ENCODE measurements at places on chromosomes 2 and 18. TPM values are rescaled to one million over a fixed set of nuclear protein-coding genes. Genes with fewer than 3 reads are reported as not detected.

GPN1 gene
- total RNA-seq: 26.2 TPM

HOXD3 gene
- total RNA-seq: 0.14 TPM

TMEM198 gene
- 1.3 TPM for total RNA-seq

MREG gene
- 0.71 TPM for total RNA-seq

ERICH2 gene
- total RNA-seq: 1.2 TPM

TXNDC9 gene
- 45.1 TPM for total RNA-seq

GREB1 gene
- 1.3 TPM for total RNA-seq

CERS6 gene
- 4.1 TPM for total RNA-seq

POTEC gene
- total RNA-seq: under 0.01 TPM

EMX1 gene
- total RNA-seq: not detected

IL1RL1 gene
- total RNA-seq: 0.14 TPM

HADHB gene
- total RNA-seq: 108 TPM

RNMT gene
- total RNA-seq: 16.6 TPM

HOXD13 gene
- 0.09 TPM for total RNA-seq

PDCD1 gene
- not detected for total RNA-seq

SERPINB5 gene
- 0.14 TPM for total RNA-seq
